ENCODE measurements at places on chromosomes 13 and 19.

- DNase-seq, result no peak
These were observed 525 bp downstream of the CARS2 start for GRCh38 chr13:110705356-110705825.

- no peak for DNase-seq
These were observed 21.0 kb downstream of the EPSTI1 start for GRCh38 chr13:42970824-42971690.

DNA sequence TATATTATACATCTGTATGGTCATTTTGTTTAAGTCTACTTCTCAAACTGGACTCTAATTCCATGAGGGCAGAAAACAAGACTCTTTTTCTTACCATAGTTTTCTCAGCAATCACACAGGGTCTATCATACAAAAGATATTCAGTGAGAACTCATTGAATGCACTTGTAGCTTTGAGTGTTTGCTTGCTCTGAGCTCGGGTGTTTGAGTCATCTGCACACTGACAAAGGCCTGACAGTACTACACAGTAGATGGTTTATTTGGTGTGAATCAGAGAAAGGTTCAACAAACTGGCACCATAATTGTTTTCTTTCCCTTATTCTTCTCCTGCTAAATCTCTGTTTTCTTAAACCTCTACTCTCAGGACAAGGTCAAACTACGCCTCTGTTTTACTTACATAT lies 586.4 kb downstream of the LMO7 start:
- DNase-seq, result no peak

DNA sequence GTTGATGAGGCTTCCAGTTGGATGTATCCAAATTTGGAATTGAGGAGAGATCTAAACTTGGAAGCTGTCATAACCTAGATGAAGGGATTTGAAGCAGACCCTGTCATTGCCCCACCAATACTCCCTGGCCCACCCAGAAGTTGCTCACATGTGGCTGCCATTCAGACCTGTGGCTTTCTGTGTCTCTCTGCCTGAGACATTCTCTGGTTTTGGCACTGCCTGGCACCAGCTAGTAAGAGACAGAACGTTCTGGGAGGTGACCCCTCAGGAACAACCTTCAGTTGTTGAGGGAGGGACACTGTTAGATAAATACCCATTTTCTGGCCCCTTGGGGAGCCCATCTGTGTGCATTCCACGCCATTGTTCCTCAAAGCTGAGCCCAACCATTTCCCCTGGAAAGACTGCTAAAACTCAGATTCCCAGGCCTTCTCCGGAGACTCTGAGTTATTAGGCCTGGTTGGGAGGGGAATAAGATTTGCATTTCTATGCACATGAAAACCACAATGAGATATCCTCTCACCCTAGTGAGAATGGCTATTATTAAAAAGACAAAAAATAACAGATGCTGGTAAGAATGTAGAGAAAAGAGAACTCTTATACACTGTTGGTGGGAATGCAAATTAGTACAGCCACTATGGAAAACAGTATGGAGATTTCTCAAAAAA lies 290.4 kb downstream of the TSHZ3 start:
- no peak for DNase-seq

DNA sequence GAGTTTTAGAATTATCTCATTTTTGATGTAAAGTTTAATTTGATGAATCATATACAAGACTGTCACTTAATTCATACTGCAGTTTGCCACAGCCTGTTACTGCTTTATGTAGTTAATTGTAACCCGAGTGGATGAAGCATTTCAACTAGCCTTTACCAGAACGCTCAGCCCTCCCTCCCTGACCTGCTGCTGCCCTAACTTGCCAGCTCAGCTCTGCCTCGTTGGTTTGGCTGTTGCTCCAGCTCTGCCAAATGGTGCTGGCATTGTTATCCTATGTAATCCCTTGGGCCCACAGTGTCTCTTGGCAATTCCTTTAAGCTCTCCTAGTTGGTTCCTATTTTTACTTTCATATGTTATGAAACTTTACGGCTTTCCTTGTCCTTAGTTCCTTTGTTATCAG lies 113.3 kb downstream of the LMO7 start:
- DNase-seq, result no peak

GRCh38 chr19:36169084-36169760 lies 17.0 kb upstream of the COX7A1 start:
- DNase-seq, result no peak

DNA sequence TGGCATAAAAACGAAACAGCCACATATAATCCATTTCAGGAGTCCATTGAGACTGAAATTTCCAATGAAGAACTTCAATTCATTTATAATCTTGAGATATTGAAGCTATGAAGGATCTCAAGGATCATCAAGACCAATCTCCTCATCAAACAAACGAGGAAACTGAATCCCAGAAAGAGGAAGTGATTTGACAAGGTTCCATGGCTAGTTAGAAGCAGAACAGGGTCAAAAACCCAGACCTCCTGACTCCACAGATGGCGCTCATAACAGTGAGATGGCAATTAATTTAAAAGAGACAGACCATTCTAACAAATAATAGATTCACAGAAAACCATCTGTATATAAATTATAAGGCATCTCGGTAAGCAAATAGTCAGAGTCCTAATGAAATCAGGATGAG lies 229.7 kb downstream of the KCTD12 start:
- no peak for DNase-seq

DNA sequence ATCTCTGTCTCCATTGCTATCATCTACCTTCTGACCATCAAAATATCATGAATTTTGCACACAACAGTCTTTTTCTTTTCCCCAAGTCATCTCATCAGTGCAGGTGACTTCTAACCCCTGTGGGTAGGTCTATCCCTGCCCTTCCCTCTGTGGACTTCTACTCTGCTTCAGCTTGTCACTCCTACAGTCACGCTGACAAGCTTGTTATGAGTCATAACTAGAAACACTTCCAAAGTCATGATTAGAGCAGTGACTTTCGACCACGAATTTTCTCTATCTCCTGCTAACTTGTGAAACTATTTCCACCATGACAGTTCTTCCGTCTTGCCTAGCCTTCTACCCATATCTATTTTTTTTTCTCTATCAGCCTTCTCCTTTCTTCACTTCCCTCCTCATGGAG lies 343.7 kb upstream of the ARGLU1 start:
- DNase-seq, result no peak

DNA sequence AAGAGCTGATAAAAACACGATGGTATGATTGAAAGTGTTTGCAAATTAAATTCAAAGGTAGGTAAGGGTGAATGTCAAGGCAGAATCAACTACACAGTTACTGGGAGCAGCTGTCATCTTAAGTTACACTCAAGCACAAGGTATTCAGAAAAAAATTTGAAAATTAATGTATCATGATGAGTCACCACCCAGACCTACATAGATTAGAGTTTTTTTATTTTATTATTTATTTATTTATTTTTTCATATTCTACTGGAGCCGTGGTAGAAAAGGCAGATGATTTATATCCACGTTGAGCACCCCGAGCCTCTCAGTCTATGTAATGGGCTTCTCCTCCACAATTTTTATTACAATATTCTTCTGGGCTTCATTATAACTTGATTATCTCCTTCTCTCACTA lies 728.9 kb upstream of the ARGLU1 start:
- DNase-seq, result no peak

- no peak for DNase-seq
These were observed 69.4 kb downstream of the PSPC1 start for GRCh38 chr13:19713186-19713965.

DNA sequence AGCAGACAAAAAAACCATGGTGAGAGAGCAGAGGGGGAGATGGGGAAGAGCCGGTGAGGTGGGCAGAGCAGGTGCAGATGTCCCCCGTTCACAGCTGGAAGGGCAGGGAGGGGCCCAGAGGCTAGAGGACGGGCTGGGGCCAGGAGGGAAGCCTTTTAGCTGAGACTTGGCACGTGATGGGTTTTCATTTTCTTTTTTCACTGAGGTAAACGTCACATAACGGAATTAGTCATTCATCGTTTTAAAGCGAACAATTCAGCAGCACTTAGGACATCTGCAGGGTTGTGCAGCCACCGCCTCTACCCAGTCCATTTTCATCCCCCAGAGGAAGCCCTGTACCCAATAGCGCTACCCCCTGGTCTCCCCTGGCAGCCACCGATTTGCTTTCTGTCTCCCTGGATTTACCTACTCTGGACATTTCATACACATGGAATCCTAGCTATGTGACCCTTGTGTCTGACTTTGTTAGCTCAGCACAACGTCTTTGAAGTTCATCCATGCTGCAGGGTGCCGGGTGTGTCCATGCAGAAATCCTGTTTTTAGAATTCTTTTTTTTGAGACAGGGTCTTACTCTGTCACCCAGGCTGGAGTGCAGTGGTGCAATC lies 16.0 kb upstream of the EMC10 start:
- DNase-seq, result no peak

DNA sequence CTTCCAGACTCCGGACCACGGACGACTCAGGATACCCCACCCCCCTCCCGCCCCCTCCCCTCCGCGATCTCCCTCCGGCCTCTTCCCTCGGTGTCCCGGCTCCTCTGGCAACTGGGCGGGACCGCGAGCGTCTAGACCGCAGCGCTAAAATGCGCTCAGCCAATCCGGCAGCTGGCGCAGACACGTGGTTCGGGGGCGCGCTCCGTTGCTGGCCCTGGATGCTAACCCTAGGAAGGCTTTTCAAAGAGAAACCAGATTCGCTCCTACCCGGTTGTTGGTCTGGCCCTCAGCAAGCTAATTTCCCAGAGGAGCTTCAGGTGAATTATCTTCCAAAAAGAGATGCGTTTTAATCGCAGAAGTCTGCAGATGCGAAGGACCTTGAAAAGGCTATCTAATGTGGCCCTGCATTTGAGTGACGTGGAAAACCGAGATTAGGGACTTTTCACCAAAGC lies at the start of gene DZIP1:
Gene DZIP1, minus strand, starts transcription at position 106 of the 452 bp plus-strand sequence. CDS start 2,677 bp downstream, outside the sequence.
- DNase-seq, result peak; percentile 77

- no peak for DNase-seq
These were observed 1115.9 kb upstream of the PCDH9 start for GRCh38 chr13:68345963-68346531.
